A172 (cell line): ENCODE measurements at places on chromosomes 6 and 20. TPM values are rescaled to one million over a fixed set of nuclear protein-coding genes. Genes with fewer than 3 reads are reported as not detected.

GRCh38 chr6:128574402-128574801 lies 54.0 kb upstream of the PTPRK start:
- DNase-seq: no peak

GRCh38 chr20:35223941-35224340 lies 2.5 kb upstream of the MMP24 start:
- DNase-seq: no peak

DNA sequence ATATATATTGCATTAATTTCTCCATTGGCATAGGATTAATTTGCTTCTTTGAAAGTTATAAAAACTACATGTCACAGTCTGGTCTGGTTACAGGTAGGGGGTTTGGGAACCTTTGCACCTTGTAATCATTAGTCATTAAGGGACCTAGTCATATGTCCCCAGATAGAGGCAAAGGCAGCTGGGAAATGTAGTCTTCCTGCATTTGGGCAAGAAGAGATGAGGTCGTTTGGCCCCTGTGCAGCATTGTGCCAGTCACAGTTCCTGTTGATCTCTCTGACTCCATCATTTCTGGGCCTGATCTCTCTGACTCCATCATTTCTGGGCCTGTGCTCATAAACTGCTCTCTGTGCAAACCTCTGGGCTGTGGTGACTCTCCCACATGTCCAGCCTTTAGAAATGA lies 73.2 kb downstream of the BCKDHB start:
- DNase-seq: peak; percentile 18

- DNase-seq: peak; percentile 48
These were observed 3.5 kb upstream of the MAPK13 start for GRCh38 chr6:36126553-36127458.

GRCh38 chr20:10800288-10800687 lies 126.5 kb upstream of the JAG1 start:
- no peak for DNase-seq

- DNase-seq: no peak
These were observed 76.6 kb downstream of the EDN3 start for GRCh38 chr20:59376998-59377397.

GRCh38 chr6:42040856-42041480 lies 9.4 kb upstream of the TAF8 start:
- DNase-seq: no peak

DNA sequence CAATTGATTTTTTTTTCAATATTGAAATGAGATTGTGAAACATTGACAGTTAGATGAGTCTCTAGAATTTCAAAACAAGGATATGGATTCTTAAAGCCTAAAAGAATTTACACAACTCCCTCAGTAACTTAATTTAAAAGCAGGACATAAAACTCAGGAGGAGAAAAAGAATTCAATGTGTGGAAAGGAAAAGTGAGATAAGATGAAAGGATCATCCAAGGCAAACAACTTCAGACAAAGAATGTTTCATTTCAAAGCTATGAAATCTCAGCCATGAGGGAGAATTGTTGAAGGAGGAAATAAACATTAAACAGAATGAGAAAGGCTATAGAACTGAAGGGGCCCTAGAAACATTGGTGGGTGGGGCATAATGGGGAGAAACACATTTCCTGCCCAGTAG lies 191.7 kb upstream of the NOX3 start:
- no peak for DNase-seq

DNA sequence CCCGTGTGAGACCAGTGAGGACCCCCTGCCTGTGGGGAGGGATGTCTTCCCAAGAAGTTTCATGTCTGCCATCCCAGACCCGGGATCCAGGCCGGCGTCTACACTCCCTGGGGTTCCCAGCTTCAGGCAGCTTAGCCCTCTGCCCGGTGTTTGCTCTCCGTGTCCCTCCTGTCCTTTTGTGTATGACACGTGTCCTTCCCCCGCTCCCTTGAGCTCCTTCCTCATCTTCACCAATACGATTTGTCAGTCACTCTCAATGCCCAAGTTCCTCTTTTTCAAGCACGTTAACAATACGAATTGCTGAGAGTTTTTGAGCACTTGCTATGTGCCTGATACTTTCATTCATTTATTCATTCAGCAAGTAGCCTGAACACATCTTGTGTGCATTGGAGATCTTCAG lies 115.6 kb upstream of the PTPN1 start:
- DNase-seq: no peak

Gene PPIL1
- 64.3 and 71.7 TPM in 2 replicates for total RNA-seq

Gene RAMACL
- total RNA-seq: 0.19 and 1.2 TPM in 2 replicates

Gene BPI
- total RNA-seq: not detected in 2 replicates
